NCI-H1092 (cell line): ENCODE measurements at places on chromosomes 1 and 21.

DNA sequence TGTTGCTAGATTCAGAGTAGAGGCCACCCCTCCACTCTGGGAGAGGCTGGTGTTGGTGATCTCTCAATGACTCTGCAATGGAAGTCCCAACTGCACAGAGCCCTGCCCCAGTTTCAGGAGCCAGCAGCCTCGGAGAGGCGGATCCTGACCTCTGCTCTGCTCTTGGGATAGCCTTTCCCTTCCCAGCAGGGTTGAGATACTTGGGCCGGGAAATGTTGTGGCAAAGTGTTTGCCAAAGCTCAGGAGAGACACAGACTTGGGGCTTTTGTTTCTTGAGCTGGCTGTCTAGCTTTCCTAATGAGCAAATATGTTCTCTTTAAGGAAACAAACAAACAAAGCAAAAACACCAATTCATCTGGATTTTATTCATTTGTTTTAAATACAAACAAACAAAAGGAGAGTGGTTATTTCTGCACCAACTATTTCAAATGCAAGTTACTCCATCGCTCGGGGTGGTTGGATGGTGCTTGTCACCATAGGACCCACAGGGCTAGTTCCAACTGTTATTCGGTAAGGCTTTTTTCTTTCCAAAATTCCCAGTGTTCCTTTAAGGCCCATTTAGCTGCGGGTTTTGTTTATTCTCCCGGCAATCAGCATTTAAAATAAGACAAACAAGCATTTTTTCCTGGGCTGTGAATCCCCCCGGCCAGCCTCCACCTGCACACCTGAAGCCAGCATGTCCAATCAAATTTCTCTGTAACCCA lies 193.9 kb upstream of the LMO4 start:
- DNase-seq = no peak

DNA sequence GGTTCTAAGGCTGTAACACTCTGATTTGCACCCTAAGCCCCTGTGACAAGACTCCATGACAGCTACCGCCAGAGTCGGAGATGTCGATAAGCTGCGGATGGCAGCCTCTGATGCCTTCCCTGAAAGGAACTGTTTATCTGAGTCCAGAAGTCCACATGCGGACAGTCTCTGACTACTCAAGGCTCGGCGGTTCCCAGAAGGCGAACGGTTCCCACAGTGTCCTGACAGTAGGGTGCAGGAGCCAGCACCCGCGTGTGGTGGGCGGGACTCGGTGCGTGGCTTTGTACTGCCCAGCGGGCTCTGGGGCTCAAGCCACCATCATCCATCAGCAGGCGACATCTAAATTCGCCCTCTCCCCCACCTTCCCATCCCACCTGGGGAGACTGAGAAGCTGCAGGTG lies 30.7 kb downstream of the LRP8 start:
- DNase-seq = no peak

DNA sequence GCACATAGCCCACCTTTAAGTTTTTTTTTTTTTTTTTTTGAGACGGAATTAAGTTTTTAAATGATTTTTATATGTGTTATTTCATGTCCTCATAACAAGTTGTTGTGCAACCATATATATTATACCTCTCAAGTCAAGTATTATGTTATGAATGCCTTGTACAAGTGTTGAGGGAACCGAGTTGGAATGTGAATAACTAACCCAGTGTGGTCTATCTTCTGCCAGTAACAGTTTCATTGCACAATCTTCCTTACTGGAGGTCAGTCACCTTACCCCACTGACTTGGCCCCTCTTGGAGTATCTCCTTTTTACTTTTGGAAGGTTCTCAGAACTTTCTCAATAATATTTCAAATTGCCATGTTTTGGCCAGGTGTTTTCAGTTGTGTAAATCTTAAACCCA lies 201.9 kb downstream of the CACNA1E start:
- no peak for DNase-seq

- no peak for DNase-seq
These were observed 16.6 kb downstream of the C1orf141 start for GRCh38 chr1:67118191-67118590.
